HAP-1 (cell line): ENCODE measurements at places on chromosomes 12 and 14.

DNA sequence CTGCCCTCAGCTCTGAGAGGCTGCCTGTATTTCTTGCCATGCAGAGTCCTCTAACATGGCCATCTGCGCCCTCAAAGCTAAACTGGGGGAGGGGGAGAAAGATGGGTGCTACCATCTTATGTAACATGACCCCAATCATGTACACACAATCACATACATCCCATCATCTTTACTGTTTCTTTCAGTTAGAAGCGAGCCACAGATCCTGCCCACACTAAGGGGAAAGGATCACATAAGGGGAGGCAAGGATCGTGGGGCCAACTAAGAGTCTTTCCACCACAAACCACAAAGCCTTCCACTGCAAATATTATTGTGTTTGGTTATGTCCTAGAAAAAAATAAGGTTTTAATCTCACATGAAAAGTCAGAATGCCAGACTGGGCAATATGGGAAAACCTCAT lies 11.8 kb upstream of the AMN1 start:
- DNase-seq = no peak

- no peak for DNase-seq
Observed at GRCh38 chr12:30764251-30764650, 9.5 kb upstream of the CAPRIN2 start.

DNA sequence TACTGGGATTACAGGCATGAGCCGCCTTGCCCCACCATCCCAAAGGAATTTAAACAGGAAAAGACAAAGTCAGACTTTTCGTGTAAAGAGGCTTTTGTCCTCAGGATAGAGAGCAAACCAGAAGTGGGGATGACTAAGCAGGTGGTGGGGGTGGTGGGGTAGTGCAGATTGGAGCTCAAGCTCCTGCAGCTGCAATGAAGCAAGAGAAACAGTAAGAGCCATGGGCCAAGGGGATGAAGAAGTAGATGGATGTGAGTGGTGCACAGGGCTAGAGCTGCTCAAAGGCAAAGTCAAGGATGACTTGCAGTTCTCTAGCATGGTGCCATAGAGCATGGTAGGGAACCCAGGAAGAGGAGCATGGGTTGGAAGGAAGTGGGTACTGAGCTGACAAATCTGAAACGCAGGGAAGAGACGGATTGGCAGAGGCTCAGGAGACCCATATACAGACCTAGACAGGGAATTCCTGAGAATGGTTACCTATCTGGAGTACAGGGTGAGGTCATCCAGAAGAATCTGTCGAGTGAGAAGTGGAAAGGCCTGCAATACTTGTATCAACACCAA lies 11.4 kb upstream of the RNF34 start:
- DNase-seq = no peak

DNA sequence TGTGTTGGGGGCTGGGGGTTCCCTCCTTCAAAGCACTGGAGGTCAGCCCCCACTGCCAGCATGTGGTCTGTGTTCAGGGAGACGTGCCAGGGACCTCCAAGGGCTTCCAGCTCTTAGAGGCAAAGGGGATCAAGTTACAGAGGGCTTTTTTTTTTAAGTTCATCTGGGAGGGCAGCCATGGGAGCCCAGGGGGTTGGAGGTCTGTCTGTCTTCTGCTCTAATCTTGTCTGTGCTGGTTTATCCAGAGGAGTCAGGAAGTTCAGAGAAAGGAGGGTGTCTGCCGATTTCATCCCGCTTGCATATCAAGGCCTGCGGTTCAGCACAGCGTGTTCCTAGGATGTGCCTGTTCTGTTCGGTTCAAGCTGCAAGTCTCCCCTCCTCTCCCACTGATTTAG lies 72.2 kb downstream of the TMEM132C start:
- no peak for DNase-seq

DNA sequence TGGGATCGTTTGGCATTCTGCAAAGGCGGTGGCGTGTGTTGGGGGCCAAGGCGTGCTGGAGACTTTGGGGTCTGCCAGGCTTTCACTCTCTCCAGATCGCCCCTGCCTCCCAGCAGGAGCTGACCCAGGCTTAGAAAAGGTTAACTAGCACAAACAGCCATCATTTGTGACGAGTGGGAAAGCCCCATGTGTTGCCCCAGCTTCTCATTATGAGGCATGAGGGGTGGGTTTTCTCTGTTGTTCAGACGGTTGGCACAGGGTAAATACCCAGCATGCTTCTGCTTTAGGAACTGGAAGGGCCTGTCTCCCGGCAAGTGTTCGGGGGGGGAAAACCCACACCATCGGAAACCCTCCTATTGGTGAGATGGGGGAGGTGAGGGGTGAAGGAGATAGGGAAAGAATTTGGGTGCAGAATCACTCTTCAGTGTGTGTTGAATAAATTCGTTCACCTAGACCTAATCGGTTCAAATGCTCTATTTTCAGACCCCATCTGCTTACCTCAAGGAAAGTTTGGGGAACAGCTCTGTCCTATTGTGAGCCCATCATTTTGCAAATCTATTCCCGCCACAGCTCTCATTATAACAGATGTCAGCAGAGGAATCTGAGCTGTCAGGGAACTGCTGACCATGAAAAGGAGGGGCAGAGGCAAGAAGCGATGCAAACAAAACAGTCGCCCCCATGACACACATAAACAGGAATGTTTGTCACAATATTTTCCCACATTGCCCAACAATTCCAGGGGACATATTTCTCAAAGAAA lies 34.7 kb upstream of the C12orf42 start:
- no peak for DNase-seq

DNA sequence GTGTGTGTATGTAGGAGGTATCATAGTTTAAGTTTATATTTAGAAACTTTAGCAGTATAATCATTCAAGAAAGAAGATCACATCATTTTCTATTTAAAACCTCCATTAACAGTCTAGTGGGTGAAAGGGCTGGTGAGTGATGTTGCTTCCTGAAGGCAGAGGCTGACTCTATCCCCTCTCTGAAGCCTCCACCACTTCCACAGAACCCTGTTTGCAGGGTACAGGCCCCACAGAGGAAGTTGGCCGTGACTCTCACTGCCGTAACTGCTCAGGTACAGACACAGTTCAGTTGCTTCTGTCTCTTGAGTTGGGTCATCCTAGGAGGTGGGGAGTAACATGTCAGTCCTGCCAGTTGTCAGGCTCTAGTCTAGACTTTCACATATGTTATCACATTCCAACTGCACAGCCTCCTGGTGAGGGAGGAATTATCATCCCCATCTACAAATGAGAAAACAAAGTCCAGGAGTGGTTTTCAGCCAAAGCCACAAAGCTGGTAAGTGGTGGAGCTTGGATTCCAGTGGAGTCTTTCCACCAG lies 31.5 kb downstream of the CFL2 start:
- no peak for DNase-seq

DNA sequence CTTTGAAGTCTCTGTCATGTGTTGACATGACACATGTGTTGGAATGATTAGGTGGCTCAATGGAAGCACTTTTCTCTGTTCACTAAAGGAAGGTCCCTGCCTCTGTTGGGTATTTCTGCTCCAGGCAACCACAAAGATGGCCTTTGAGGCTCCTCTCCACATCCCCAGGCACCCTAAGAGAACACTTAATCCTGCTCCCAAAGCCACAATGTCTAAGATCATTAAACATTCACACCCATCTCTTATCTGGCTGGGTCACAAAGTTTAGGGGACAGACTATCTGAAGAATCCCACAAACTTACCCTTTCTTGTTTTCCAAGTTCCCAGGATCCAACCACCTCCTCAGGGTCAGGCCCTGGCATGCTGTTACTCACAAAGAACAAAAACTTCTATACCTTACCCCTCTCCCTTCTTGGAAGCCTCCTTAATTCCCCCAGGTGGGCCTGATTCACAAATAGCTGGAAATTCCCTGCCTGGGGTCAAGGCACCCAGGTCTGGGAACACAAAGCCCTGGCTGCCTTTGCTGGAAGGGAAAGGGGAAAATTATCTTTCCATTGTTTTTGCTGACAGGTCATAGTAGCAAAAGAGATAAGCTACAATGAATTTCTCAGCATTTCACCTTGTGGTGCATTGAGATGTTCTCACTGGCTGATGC lies 333.7 kb downstream of the PCNX1 start:
- no peak for DNase-seq

DNA sequence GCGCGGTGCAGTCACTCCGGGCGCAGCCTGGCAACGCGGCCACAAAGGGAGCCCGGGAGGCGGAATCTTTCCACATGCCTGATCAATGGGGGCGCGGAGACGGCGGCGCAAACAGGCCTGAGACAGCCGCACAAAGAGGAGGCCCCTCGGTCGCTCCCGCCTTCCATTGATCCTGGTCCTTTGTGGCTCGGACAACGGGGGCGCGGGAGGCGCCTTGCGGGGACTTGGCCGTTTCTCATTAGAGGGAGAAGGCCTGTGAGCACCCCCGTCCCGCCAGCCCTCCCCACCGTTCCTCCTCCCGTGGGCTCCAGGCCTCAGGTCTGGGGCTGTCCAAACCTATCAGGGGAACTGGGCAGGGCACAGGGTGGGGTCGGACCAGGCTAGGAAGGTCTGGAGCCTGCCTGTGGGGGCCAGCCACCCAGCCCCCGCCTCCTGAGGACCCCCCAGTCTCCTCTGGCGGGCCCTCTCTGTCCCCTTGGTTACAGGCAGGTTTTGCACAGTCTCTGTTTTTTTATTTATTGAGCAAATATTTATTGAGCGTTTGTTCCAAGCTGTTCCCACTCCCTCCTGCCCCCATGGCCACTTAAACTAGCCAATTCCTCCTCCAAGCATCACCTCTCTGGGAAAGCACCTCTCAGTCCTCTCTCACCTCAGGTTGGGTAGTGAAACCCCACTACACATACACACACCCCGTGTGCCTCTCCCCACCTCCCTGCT lies 29.0 kb upstream of the MSI1 start:
- DNase-seq = no peak

GRCh38 chr14:102187044-102187443 lies 47.3 kb downstream of the WDR20 start:
- DNase-seq = no peak

DNA sequence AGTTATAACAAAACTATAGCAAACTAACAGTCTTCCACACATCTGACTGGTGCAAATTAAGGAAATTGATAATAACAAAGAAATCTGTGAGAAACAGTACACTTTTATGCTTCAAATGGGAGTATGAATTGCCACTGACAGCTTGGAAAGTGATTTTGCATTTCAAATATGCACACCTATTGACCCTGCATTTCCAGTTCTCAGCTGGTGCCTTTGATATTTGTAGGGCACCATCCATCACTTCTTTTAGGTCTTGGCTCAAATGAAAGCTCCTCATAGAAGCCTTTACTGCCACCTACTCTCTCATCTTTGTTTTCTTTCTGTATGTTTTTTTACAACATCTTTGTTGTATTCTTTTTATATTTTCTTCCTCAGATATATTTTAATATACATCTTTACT lies 125.1 kb downstream of the ST8SIA1 start:
- DNase-seq = no peak

DNA sequence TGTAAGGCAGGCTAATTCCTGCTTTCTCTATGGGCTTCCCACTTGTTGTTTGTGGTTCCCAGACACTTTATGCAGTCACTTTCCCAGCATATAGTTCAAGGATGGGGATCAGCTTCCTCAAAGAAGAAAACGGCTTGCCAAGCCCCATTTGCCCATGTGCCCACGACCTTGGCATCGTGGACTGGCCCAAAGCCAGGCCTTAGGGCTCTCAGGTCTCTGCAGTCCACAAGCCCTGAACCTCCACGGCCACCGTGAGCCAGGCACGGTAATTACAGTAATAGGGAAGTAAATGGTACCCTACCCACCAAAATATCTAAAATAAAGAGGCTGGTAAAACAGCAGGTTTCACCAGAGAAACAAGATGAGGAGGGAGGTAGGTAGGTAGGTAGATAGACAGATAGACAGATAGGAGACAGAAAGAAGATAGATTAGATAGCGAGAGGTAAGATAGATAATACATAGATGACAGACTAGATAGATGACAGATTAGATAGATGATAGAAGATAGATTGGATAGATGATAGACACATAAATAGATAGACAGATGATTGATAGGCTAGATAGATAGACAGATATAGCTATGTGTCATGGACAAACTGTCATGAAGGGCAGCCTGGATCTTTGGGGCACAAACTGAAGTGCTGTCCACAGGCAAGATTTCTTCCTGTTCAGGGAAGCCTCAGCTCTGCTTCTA lies 163.1 kb downstream of the SLC15A4 start:
- no peak for DNase-seq

DNA sequence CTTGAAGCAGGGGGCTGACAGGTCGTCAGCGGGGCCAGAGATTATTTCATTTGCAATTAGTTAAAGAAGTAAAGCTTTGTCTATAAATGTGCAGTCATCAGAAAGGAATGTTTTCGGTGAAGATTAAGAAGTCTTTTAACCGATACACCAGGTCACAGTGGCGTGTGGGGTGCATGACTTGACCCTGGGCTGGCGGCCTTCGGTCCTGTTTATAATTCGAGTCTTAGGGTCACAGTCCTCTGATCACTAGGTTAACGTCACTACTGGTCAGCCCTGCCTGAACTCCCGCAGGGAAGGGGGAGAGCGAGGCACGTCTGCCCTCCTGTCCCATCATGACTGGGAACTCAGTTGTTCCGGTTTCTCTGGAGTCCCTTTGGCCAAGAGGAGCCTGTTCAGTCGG lies 5.0 kb upstream of the C14orf180 start:
- DNase-seq = no peak

DNA sequence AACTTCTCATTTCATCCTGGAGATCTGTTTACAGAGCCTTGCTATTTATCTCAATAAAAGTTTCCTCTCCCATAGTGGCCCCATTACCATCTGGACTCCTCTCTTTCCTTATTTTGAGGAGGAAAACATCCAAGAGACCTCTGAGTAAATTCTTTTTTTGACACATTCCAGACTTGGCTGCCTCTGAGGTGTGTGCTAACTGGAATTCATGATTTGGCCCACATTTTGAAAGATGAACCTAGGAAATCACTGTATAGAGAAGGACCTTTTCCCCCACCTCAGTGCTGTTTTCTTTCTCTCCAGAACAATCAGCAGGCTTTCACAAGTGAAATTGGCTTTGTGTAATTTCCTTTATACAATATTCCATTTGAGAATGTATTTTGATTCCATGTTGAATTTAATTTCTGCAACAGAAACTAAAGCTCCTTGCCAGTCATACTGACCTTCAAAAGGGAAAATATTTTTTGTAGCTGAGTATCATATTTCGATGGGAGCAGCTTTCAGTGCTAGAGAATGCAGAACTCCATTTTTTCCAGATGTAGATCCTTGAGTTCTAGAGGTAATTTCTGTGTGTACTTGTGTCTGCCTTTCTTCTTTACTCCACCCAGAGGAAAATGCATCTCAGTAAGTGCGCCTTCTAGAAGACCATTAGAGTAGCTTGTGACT lies 244.9 kb upstream of the RGS6 start:
- DNase-seq = no peak

DNA sequence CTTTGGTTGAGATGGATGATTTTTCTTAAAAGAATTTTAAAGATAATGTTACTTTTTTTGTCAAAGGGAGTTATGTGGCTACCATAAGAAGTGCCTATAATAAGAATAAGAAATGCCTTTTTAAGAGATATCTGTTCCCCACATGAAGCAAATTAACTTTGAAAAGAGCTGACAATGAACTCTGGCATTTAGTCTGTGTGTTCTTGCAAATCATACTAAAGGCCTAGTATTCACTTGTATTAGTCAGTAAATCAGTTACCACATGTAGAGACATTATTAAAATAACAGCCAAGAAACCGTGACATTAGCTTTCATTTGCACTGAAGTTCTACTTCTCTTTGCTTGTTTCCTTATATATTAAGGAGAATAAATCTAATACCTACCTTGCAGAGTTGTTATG lies 296.3 kb downstream of the CCDC91 start:
- peak; percentile 29 for DNase-seq
